ENCODE measurements at places on chromosomes 16 and 17. TPM values are rescaled to one million over a fixed set of nuclear protein-coding genes. Genes with fewer than 3 reads are reported as not detected.

SEPTIN1 gene
- total RNA-seq, result 147 TPM

TPSAB1 gene
- total RNA-seq, result not detected

DNA sequence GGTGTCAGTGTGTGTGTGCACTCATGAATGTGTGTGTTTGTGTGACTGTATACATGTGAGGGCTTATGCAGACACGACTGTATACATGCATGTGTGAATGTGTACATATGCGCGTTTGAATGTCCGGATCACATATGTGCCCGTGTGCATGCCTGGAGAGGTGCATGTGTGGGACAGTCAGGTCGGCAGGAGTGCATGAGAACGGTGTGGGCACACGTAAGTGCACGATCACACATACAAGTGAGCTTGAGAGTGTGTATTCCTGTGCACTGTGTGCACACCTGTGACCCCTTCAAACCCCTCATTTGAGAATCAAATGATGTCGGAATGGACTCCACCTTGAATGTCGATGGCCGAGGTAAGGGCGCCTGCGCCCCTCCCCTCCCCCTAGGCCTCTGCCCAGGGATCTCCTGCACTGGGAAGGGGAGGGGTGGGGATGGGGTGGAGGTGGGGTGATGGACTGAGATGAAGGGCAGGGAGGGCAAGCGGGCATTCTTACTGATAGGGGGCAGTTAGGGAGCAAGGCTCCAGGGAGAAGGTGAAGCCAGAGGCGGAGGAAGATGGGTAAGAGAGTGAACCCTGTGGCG, 601 bp upstream of the NGFR start:
- DNase-seq, result no peak

DNA sequence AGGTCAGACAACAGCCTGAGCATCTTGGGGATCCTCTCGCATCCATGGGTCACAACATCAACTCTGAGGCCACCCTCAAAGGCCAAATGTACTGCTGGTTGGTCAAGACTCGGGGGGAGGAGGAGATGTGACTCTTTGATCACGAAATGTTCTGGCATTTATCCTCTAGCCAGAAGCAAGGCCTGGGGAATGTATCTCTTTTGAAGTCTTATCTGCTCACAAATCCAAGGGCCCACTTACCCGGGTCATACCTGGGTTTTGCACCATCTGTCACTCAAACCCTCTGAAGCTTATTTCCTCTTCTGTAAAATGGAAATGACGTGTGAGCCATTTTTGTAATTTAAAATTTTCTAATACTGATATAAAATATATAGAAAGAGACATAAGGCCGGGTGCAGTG, 13.2 kb downstream of the CA7 start:
- DNase-seq, result no peak

DNA sequence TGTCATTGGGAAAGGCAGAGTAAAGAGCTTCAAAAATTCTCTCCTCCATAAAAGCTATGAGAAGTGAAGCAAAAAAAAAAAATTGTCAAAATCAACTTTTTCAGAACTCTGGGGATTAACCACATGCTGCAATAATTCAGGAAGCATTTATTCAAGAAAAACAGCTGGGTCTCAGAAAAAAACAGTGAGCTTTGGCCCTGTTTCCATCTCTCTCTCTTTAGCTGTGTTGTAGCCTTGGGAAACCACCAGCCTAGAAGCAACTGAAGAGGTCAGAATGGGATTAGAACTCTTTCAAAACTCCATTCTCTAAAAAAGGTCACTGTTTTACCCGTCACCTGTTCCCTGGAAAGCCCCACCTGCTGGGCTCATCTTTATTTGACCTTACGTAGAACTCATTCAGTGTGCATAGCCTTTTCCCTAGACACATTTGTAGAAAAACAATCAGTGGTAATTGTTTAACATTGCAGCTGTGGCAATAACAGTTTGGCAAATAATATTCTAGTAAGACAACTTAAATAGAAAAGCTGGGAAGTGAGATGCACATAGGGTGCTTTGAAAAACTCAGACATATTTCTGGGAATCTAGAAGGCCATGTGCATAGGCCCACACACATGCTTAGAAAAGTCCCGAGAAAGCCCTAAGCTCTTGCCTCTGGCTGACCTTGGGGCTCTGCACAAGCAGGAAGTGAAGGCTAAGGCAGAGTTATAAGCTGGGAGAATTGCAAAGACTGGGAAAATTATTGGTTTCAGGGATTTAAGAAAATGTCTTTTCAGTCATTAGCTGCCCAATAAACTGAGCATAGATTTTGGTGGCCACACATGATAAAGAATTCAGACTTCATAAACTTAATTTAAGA, 18.0 kb downstream of the SLC5A11 start:
- DNase-seq, result no peak

DNA sequence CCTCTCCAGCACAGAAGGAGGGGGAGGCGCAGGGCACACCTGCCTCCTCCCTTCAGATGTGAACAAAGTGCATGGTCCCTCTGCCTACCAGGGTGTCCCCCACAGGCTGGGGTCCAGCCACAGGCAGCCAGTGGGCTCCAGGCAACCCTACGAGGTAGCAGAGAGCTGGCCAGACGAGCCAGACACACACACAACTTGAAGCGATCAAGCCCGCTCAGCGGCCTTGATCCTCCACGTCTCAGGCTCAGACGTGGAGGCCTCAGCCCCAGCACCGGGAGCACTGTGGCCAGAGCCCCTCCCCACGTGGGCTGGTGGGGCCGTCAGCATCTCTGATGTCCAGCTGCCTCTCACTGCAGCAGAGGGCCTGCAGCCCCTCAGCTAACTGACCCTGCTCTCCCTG, 8.5 kb downstream of the MCRIP1 start:
- no peak for DNase-seq

GRCh38 chr16:50294955-50295354, 28.6 kb downstream of the ADCY7 start:
- DNase-seq, result no peak

DNA sequence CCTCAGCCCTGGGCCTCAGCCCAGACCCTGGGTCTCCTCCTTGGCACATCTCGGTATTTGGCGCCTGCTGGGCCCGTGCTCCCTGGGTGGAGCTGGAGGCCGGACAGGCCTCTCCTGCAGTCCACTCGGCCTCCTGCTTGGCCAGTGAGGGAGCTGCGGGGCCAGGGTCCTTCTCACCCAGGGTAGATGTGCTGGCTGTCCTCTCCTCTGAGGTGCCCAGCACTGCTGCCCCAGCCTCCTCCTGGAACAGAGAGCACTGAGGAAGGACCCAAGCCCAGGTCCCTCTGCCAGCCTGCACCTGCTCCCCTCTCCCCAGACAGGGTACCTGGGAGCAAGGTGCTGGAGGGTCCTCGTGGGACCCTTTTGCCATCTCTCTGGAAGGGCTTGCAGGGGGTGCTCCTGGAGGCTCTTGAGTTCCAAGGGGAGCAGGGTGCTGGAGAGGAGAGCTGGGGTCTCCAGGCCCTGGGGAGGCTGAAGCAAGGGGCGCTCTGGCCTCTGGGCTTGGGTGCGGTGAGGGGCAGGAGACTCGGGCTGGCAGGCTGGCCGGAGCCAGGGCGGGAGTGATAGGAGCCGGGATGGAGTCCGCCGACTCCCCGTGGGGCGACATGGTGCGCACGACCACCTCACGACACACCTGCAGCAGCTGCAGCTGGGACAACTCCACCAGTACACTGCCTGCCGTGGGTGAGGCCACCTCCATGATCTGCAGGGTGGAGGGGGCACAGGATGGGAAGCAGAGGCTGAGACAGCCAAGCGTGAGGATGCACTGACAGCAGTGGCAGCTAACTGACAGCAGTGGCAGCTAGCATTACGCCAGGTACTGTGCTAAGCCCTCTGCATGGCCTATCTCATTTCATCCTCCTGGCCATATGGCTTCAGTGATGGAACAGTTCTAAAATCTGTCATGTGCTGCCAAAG, 17.8 kb downstream of the TSPOAP1 start:
- no peak for DNase-seq

DNA sequence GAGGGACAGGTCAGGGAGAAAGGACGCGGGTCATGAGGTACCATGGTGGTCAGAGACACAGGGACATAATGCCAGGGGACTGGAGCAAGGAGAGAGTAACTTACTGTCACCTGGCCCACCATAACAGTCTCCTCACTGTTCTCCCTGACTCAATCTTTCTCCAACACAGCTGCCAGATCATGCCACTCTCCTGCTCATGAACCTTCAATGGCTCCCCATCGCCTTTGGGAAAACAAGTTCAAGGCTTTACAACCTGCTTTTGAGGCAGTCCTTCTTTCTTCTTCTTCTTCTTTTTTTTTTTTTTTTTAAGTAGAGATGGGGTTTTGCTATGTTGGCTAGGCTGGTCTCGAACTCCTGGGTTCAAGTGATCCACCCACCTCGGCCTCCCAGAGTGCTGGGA, 22.9 kb downstream of the CNGB1 start:
- DNase-seq, result no peak

DNA sequence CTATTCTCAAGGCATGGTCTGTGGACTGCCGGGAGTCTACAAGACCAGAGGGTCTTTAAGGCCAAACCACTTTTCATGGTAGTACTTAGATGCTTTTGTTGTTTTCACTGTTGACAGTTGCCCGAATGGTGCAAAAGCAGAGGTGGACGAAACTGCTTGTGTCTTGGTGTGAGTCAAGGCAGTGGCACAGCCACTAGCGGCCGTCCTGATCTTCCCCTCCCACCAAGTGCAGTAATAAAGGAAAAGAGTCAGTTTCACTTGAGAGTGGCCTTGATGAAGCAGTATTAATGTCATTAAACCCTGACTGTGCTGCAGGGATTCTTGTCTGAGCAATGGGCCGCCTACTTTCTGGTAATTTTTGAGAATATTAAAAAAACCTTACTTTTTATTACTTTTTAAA, 109.1 kb downstream of the PRKCA start:
- no peak for DNase-seq

DNA sequence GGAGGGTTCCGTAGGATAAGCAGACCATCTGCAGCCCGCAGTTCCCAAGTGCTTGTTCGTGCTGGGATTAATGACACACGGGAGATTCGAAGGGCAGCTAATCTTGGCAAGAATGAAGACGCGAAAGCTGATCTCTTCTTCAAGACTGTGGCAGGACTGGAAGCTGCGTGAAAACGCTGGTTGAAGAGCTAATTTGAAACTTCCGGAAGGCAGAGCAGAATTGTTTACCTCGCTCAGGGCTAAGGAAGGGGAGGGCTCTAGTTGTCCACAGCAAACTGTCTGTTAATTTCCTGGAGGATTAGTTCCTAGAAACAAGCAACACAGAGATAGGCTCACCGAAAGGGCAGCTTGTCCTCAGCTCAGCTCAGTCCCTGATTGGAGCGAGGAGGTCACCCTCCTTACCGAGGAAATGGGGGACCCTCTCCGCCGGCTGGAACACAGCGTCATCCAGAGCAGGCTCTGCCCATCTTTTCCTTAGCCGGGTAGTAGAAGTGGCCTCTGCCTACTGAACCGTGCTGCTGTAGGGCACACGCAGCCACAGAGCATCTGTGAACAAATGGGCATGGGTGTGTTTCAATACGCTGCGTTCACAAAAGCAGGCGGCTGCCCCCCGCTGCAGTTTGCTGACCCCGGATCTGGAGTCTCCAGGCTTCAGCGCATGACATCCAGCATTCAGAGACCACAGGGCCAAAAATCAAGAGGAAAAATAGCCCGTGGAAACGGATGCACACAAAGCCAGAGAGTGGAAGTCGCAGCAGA, 16.7 kb upstream of the BAIAP2 start:
- DNase-seq, result peak; percentile 34

GRCh38 chr17:28969706-28970393, 18.5 kb upstream of the PHF12 start:
- DNase-seq, result no peak

DNA sequence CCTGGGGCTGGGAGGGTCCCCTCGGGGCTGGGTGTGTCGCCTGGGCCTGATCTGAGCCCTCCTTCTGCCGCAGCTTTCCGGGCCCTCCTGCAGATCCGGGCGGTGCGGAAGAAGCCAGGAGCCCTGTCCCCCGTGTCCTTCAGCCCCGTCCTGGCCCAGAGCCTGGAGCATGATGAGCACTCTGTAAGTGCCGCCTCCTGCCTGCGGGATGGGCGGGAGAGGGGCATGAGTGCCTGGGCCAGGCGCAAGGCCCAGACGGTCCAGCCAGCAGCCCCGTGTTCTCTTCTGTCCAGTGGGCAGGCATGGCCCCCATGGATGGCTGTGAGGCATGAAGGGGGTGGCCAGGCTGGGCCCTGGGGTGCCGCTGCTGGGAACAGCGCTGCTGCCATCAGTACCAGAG, 16.0 kb upstream of the NUDT16L1 start:
- DNase-seq, result no peak

- no peak for DNase-seq
Observed at GRCh38 chr16:55222486-55222885, 101.5 kb upstream of the IRX6 start.

DNA sequence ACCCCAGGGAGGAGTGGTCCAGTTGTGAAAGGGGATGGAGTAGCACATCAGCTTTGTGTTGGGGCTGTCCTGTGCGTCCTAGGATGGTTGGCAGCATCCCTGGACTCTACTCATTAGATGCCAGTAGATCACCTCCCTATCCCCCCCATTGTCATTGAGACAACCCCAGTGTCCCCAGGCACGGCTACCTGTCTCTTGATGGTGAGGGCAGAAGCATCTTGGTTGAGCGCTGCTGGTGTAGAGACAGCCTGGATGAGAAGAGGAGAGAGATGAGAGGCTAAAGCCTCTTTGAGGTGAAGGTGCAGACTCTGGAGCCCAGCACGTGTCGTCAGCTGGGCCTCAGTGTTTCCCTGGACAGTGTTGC, 55.4 kb downstream of the TNFRSF13B start:
- no peak for DNase-seq

DNA sequence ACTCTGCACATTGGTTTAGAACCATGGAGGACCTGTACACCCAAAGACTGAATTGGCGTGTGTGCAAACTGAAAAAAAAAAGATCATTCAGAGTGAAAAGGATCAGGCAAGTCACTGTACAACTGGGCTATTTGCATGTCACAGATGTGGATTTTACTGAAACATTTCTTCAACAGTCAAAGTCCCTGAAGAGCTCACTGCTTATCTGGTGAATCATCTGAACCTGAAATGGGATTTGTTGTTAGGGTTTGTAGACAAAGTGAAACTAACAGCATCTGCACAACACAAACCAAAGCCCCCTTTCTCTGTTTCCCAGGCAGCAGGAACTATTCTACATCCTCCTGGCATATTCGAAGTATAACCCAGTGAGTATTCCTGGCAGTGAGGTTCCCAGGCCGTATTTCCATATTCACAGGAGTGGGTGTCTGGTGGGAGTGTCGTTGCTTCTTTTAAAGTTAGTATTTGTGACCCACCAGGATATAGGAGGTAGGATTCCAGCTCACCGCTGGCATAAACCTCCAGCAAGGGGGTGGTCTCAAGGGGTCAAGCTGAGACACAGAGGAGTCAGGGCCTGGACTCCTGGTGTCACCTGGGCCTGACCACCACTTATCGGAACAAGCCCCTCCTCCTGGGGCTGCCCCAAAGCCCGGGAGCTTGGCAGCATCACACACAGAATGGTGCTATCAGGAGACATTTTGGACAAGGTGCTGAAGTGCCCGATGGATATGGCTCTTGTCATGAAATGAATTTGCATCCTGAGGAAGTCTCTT, 80.9 kb downstream of the GOSR1 start:
- no peak for DNase-seq

GRCh38 chr16:13913374-13914292, 6.3 kb upstream of the ERCC4 start:
- no peak for DNase-seq
